ENCODE measurements at places on chromosomes 3 and 15.

DNA sequence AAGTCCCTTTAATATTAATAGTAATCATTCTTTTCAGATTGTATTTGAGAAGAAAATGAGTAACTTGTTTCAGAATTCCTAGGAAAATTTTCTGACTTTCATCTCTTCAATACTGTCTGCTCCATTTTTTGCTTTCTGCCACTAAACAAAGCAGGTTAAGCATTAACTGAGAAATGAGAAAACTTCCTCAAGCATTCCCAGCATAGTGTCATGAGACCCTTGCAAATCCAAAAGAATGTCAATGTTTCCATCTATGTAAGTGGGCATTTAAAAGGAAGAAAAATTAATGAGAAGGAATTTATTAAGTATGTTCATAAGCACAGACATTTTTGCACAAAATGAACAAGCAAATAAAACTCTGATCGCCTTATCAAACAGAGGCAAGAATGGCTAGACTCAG lies 148.0 kb upstream of the STRIT1 start:
- DNase-seq, result no peak

DNA sequence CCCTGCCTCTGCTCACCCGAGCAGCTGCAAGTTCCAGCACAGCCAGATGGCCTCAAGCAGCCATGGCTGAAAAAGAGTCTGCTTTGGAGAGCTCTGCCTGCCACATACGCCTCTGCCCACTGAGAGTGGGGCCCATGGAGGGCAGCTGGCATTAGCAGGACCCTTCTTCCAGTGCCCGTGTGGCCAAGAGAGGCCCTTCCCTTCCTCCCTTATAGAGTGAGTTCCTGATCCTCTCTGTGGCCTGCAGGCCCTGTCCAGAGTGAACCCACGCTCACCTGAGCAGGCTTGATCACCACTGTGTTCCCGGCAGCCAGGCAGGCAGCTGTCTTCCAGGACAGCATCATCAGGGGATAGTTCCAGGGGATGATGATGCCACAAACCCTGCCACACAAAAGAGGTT lies 41.4 kb upstream of the SLC41A3 start:
- no peak for DNase-seq

- no peak for DNase-seq
These were observed 1287.1 kb upstream of the GBE1 start for GRCh38 chr3:83048556-83048955.

DNA sequence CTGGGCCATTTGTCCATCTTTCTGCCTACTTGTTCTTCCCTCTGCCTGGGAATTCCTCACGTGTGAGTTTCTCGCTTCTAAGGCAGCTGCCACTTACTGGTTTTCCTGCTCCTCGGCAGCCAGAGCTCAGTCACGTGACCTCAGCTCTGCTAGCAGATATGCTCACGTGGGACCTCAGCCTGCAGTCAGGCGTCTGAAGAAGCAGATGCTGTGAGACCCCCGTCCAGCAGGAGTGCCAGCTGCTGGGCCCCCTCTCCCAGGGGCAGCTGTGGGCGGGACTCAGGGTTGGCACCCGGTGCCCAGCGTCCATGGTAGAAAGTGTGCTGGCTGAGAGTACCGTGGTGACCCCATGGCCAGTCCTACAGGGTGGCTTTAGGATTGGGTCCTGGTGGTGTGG lies 161.3 kb upstream of the TLE3 start:
- peak; percentile 95 for DNase-seq

GRCh38 chr3:101865751-101866509 lies 16.6 kb downstream of the NFKBIZ start:
- no peak for DNase-seq

GRCh38 chr3:168534761-168535160 lies 439.0 kb upstream of the GOLIM4 start:
- DNase-seq, result no peak

GRCh38 chr3:142614059-142614626 lies 17.9 kb downstream of the PLS1 start:
- no peak for DNase-seq

DNA sequence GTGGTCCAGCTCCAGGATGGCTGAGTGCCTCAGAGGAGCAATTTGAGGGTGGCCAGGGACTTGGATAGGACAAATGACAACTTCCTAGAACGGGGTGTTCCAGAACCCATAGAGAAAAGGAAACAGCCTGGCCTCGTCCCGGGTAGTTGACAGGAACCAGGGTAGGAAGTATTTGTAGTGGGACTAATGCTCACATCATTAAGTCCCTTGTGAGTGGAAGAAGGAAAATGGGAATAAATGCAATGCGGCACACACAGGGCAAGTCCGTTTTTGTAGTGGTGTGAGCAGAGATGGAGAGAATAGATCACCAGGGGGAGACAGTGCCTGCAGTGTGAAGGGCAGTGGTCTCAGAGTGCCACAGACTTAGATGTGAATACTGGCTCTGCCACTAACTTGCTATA lies 19.6 kb downstream of the TIMP4 start:
- DNase-seq, result no peak

DNA sequence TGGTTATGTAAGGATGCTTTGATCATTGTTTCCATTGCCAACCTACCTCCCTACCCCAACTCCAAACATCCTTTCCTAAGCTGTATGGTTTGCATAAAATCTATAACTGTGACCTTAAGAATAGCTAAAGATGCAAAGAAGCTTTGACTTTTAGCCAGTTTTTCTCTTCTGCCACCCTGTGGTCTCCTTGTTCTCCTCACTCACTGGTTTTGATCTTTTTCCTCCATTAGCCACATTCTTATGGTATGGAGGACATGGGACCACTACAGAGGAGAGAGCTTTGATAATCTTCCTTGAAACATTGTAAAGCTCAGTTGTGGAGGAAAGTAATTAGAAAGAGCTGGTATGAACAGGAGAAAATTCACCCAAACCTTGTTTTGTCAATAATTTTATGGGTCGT lies 115.9 kb downstream of the NEK11 start:
- DNase-seq, result no peak

- DNase-seq, result no peak
These were observed 15.7 kb upstream of the PRR23E start for GRCh38 chr3:127177226-127177625.

- no peak for DNase-seq
These were observed 38.7 kb upstream of the ASB14 start for GRCh38 chr3:57331078-57331610.

DNA sequence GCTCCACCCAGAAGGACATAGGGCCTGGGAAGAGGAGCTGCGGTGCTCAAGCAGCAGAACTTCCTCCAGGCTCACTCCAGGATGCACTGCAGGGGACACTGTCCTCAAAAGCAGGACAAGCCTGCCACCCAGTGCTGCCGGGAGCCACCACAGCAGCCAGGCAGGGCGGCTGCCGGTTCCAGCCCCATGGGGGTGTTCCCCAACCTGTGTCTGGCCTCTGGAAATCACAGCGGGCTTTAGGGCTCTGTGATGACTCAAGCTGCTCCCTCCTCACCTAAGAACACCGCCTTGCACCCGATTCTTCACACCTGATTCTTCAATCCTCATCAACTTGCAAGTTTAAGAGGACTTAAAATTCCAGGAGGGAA lies 71.9 kb upstream of the SLC6A11 start:
- DNase-seq, result no peak

DNA sequence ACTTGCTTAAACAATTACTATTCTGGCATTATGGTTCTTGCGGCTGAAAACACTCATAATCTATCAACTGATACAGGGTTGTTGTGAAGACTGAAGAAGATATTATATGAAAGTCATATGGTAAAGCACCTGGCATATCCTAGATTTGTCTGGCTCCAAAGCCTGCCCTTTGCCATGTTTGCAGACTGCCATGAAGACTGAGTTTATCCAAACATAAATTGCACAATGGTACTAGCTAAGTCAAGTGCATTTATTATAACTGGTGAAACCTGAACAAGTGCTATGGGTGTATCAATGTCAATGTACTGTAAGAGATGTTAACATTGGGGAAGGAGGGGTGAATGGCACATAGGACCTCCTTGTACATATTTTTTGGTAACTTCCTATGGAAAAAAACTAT lies 87.4 kb upstream of the MEX3B start:
- DNase-seq, result no peak

DNA sequence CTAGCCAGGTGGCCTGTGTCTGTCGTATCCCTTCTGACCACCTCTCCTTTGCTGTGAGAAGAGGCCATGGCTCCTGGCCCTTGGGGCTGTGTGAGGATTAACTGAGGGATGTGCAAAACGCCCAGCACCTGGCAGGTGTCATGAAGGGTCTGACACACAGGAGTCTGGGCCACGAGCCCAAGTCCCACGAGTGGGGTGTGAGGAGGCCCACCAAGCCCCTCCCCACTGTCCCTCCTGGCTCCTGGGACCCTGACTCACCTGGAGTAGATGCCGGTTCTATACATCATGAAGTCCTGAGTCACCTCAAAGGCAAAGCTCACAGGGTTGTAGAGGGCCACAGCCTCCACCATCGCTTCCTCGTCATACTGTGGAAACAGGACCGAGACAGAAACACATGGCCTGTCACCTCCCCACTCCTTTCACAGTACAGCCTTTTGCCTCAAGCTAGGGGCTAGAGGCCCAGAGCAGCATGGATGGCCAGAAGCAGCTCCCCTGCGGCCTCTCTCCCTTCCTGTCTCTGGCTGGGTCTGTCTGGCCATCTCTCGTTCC lies 19.7 kb downstream of the CTSH start:
- no peak for DNase-seq

DNA sequence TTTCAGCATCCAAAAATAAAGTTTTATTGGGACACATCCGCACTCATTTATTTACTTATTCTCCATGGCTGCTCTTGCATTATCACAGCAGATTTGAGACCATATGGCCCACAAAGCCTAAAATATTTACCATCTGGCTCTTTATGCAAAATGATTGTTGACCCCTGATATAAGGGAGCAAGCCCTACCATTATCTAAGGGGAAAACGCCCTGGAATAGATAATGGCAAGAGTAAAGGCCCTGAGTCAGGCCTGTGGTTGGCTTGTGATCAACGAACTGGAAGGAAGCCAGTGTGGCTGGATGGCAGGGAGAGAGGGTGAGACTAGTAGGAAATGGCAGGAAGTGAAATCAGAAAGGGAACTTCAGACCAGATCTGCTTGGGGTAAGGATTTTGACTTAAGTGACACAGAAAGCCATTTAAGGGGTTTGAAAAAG lies 24.6 kb upstream of the DMXL2 start:
- peak; percentile 80 for DNase-seq

DNA sequence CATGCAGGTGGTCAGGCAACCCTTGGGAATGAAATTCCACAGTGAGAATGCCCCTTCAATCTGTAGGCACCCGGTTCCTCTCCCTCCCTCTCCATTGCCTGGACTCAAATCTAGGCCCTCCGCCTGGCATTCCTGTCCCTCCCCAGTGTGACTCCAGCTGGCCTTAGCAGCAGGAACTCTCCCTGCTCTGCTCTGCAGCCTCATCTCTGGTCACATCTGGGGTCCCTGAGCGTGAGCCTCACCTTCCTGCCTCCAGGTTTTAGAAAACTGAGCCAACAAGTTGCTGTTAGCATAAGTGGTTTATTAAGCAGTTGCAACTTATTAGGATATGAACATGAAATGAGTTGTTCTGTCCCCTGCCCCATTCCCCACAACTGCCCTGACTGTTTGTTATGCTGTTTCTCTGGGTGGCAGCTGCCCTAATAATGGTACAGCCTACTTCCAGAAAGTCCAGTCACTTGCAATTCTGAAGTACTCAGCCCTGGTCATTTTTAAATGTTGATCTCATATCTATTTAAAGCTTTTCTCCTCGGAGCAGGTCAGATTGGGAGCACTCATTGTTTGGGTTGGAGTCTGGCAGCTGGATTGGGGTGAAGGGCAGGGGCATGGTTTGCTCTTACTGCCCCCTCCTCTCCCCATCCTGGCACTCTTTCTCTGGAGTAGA lies 63.0 kb upstream of the ANKRD34C start:
- DNase-seq, result no peak

- DNase-seq, result no peak
These were observed 43.2 kb downstream of the TMEM45A start for GRCh38 chr3:100535610-100535943.

DNA sequence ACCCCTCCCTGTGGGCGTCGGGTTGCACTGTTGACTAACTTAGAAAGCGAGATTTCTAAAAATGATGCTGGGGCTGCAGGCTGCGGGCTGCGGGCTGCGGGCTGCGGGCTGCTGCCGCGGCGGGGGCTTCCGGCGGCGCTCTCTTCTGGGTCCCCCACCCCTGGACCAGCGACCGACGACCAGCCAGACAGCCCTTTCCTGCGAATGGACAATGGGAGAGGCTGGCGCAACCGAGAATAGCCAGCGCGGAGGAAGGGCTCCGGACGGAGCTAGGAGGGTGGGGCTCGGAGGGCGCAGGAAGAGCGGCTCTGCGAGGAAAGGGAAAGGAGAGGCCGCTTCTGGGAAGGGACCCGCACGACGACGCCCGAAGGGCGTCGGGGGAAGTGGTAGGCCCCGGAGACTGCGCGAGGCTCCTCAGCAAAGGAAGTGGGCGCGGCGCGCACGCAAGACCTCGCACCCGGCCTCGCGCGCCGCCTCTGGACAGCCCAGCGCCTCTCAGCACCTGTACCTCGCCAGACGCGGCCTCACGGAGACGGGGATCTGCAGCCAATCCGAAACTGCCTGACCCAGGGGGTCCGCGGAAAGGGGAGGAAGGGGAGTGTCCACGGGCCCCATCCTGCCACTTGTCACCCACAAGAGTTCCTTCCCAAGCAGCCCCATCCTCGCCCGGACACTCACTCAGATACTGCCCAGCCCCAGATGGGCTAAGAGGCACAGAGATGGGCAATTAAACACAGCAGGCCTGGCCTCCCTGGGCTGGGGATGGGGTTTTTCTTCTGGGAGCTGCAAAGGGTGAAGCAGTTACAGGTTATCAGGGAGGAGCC lies 70.7 kb downstream of the SLC12A8 start:
- no peak for DNase-seq

- DNase-seq, result no peak
These were observed 2.5 kb downstream of the SCAMP2 start for GRCh38 chr15:74870436-74871215.

DNA sequence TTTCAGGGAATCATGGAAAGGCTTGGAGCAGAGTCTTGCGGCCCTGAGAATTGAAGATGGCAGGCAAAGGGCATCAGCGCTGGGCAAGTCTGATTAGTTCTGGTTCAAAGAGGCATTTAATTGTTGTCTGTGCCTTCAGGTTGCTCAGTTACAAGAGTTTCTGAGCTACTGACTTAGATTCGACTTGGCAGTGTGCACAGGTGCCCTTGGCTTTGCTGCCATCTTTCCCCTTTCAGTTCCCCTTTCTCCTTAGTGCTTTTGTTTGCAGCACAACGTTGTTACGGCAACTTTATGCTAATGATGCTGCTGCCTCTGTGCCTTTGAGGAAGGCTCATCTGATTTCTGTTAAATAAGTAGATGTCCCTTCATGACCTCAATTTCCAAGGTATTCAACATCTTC lies 12.5 kb downstream of the P2RY14 start:
- no peak for DNase-seq

- no peak for DNase-seq
These were observed 31.9 kb downstream of the NCK1 start for GRCh38 chr3:136893848-136894443.

GRCh38 chr3:4343258-4343657 lies 40.1 kb downstream of the SETMAR start:
- no peak for DNase-seq

GRCh38 chr3:58009026-58009748 lies 965 bp downstream of the FLNB start:
- no peak for DNase-seq

GRCh38 chr15:88703533-88703932 lies 64.7 kb downstream of the ISG20 start:
- no peak for DNase-seq

GRCh38 chr15:41659855-41660234 lies 360 bp upstream of the MGA start:
- no peak for DNase-seq
